ENCODE measurements at places on chromosomes 12 and 14.

GRCh38 chr14:80658733-80659132 lies 282.8 kb downstream of the CEP128 start:
- DNase-seq, result no peak

GRCh38 chr14:50763382-50764007 lies 67.5 kb downstream of the NIN start:
- DNase-seq, result no peak

DNA sequence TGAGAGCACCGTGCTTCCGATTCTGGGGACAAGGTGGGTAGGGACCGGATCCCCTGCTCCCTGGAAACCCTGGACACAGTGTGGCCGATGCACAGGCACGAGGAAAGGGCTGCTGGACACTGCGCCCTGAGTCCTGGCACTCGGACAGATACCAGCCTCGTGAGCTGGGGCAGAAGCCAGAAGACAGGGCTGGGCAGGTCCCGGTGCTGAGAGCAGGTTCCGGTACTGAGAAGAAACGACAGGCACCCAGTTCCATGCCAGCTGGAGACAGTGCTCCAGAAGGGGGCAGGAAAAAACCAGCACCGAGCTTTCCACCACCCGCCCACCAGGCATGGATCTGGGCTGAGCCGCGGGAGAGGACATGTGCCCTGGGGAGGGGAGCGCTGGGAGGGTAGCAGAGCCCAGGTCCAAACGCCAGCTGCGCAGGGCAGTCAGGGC lies 6.5 kb downstream of the XRCC3 start:
- DNase-seq, result no peak

DNA sequence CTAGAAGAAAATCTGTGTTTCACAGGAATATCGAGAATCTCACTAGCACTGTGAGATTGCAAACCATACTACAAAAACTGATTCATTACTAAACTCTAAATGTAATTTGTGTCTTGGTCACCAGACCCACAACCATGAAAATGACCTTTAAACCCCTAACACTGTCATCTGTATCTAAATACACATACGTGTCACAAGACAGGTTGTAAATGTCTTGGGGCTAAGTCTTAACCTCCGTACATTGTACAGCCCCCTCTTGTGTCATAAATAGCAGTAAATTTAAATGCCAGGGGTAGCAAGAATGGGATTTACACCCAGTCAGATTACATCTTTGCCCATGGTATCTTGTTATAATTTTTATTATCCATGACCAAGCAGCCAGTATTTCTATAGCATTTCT lies 117.3 kb downstream of the GPR135 start:
- no peak for DNase-seq

DNA sequence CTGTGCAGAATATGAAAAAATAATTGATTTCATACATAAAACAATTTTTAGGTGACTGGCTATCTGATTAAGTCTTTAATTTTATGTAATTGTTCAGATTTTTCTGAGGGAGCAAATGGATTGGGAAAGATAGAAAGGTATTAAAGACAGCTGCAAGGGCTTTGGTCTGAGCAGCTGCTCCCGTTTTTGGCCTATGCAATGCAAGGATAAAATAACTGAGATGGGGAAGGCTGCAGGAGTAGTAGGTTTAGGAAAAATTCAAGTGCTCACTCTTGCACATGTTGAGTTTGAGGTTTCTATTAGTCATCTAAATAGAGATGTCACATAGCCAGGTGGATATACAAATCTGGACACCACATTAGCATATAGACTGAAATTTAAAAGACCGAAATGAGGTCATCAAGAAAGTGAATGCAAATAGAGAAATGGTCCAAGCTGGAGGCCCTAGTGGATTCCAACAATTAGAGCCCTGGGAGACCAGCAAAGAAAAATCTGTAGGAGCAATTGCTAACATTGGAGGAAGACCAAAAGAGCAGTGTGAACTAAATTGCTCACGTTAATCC lies 144.0 kb downstream of the PPFIA2 start:
- no peak for DNase-seq

- DNase-seq, result no peak
Observed at GRCh38 chr12:50017641-50018040, 7.7 kb downstream of the RACGAP1 start.

GRCh38 chr14:35385042-35385839 lies 19.3 kb downstream of the NFKBIA start:
- DNase-seq, result peak; percentile 92

DNA sequence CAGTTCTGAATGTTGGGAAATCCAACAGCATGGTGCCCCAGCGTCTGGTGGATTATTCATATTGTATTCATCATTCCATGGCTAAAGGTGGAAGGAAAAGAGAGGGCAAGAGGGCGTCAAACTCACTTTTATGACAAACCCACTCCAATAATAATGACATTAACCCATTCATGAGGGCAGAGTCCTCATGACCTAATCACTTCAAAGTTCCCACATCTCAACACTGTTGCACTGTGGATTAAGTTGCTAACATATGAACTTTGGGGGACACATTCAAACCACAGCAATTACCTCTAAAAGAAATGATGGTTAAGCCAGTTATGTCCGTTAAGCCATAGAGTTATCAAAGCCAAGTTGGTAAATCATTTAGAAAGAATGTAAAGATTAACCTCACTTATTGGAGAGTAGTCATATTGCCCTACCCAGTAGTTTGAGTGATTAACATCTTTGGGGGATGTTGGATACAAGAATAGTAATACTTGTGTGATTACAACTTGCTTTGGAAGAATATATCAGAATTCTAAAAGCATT lies 212.4 kb upstream of the FLRT2 start:
- DNase-seq, result no peak

DNA sequence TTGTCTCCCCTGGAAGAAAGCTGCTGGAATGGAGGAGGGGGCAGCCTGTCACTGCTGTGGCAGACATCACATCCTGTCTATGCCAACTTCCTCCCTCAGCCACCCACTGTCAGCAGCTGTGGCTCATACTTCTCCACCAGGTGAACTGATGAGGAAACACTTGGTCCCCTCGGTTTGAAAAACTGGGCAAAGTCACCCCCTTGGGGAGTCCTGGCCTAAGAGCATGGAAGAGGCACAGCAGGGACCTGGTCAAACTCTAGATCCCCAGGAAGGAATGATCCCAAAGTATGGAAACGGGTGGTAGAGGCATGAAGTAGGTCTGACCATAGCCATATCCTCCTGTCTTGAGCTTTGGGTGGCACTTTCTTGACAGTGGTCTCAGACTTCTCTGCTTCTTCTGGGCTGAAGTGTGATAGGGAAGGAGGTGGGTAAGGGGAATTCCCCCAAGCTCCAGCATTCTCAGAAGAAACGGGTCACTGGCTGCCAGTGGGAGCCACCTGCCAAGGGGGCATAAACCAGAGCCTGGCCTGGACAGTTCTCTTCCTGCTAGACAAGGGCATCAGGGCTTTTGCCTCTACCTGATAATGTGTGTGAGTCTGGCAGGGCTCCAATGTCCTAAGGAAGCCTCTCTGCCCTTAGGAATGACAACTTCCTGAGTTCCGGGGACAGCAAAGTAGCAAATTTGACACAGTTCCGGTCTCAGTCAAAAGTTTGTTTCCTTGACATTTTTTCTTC lies 36.0 kb downstream of the FMNL3 start:
- DNase-seq, result no peak

GRCh38 chr12:41277100-41277945 lies 89.2 kb downstream of the PDZRN4 start:
- peak; percentile 55 for DNase-seq

DNA sequence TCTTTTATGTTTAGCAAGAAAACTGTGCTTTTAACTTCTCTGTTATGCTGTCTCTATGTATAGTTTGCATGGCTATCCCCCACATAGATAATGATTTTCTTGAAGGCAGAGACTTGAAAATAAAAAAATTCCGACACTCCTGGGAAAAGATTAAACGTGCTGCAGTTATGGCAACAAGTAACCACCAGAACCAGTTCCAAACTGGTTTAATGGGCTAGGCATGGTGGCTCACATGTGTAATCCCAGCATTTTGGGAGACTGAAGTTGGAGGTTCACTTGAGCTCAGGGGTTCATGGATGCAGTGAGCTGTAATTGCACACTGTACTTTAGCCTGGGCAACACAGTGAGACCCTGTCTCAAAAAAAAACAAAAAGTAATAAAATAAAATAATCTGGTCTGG lies 15.1 kb upstream of the CAPRIN2 start:
- DNase-seq, result no peak

GRCh38 chr12:76020731-76021672 lies 10.6 kb downstream of the PHLDA1 start:
- no peak for DNase-seq

DNA sequence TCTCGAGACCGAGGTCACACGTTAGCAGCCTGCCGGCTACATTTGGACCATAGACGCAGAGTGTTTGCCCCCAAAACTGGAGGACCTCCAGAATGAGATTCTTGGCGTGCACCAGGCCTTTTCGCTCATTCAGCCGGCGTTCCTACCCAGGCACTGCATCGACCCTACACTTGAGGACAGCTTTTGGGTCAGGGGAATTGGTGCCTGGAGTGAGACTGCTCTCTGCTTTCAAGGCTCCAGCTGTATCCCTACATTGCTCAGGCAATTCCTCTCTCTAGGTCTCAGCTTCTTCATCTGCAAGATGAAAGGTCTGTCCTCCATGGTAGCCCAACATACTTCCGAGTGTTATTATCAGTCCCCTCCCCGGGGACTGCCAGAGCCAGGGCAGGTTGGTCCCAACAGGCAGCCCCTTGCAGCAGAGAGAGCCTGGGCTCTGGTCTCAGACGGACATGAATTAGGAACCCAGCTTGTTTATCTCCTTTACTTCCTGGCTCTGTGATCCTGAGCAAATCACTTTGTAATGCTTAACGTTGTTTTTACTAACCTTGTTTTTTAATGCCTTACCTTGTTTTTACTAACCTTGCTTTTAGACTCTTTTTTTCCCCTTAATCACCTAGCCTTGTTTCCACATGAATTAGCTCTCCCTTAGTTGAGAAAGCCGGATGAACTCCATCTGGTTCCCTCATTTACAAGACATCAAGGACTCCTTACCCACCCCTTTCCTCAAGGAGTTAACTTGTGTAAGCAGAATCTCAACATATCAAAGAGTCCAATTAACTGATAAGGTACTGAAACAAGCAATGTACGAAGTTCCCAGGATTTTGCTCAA lies 892 bp downstream of the TCHP start:
- DNase-seq, result no peak

DNA sequence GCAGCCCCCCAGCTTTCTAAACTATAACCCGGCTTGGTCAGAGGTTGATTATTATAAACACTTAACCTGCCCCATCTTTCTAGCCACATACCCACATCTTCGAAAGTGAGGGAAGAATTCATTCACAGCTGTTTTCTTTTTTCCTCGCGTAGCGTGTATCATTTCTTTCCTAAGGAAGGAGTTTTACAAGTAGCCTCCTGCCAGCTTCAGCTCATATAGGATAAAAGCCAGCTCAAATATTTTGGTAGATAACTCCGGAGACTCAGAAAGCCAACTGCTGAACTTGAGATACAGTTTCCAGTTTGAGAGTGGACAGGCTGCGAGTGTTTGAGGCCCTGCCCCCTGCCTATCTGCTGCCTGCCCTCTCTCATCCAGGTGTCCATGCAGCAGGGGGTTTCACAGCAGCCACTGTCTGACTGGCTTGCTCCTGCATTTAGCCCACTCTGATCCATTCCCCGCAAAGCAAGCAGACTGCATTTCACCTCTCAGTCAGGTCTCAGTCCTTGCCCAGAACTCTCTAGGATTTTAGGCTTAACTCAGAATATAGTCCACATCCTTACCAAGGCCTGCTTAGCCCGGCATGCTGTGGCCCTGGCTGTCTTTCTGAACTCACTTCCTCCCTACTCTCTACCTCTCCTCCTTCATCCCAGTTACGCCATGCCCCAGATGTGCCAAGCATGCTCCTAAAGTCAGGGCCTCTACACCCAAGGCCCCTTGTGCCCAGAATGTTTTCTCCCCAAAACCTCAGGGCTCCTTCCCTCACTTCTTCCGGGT lies 46.9 kb downstream of the EVL start:
- DNase-seq, result no peak

DNA sequence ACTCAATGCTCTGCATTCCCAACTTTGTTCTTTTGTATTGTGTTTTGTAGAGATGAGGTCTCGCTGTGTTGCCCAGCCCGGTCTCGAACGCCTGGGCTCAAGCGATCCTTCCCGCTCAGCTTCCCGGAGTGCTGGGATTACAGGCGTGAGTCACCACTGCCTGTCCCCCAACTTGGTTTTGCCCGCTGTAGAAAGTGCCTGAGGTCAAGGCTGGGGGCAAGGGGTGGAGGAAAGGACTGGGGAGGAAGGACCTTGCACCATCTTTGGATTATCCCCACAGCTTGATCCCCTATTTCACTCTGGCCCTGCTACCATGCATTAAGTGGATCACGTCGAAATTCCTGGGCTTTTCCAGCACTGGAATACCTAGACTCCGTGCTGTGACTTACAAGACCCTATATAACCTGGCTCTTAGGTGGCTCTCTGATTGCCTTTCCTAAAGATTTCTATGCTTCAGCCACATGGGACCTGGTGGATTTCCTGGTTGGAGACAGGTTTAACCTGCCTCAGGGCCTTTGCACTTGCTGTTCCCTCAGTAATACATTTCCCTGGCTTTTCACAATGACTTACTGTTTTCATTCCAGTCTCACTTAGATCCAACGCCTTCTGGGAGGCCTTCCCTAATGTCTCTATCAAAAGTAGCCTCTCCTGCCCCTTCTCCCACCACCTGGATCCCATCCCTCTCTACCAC lies 608 bp upstream of the PIANP start:
- no peak for DNase-seq

DNA sequence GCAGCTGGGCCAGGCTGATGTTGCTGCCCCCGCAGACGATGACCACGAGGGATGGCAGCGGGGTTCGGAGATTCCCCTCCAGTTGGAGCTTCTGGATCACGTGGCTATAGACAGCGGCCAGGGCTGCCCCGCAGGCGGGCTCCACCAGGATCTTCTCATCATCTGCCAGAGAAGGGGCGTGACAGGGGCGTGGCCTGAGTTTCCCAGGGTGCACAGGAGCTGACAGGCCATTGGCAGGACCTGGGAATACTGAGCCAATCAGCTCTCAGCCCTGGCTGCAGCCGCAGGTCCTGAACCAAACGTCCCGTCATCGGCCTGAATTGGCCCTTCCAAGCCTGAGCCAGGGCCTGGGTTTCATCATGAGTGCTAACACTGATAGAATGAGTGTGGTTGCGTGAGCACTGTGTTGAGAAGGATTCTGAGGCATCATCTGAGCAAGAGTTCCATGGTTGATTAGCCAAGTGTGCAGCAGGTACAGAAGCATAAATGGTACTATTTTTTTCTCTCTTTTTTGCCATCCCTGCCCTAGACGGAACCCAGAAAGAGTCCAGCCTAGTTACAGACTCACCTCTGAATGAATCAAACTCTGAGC lies 10.6 kb downstream of the SDS start:
- DNase-seq, result no peak

GRCh38 chr14:92819011-92819597 lies 25.0 kb downstream of the GOLGA5 start:
- DNase-seq, result no peak

- DNase-seq, result no peak
Observed at GRCh38 chr12:76206039-76206676, 121.7 kb upstream of the NAP1L1 start.

DNA sequence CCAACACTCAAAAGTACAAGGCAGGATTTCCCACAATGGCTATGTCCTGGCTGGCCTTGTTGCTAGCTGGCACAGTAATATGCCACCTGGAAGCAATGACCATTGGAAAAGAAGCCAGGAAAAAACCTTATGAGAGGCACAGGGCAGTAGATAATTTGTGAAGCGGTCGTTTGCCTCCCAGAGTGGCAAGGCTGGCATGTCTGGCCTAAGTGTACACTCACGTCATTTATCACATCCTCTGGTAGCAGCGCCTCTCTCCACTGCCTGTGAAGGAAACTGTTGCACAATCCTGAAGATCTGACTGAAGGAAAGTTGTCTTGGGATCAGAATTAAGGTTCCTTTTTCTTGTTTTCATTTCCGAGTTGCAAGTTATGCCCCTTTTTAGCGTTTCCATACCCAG lies 408.5 kb downstream of the ZFP36L1 start:
- DNase-seq, result no peak

- no peak for DNase-seq
Observed at GRCh38 chr14:55942826-55943225, 175.4 kb upstream of the PELI2 start.
